ENCODE measurements at places on chromosomes 7 and 10. TPM values are rescaled to one million over a fixed set of nuclear protein-coding genes. Genes with fewer than 3 reads are reported as not detected.

DNA sequence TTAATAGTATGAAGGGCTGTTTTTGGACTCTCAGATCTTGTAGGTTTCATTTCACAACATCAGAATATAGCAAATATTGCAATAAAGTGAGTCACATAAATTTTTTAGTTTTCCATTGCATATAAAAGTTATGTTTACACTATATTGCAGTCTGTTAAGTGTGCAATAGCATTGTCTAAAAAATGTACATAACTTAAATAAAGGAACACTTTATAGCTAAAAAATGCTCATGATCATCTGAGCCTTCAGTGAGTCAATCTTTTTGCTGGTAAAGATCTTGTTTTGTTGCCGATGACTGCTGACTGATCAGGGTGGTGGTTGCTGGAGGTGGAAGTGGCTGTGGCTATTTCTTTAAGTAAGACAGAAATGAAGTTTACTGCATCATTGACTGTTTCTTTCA, 42.0 kb downstream of the ABCA13 start:
- no peak for ATAC-seq

GRCh38 chr10:62559481-62560200, 185.5 kb downstream of the ZNF365 start:
- ATAC-seq, result no peak

- peak; percentile 95 for ATAC-seq
Observed at GRCh38 chr10:110414548-110415309, 83.0 kb upstream of the DUSP5 start.

DNA sequence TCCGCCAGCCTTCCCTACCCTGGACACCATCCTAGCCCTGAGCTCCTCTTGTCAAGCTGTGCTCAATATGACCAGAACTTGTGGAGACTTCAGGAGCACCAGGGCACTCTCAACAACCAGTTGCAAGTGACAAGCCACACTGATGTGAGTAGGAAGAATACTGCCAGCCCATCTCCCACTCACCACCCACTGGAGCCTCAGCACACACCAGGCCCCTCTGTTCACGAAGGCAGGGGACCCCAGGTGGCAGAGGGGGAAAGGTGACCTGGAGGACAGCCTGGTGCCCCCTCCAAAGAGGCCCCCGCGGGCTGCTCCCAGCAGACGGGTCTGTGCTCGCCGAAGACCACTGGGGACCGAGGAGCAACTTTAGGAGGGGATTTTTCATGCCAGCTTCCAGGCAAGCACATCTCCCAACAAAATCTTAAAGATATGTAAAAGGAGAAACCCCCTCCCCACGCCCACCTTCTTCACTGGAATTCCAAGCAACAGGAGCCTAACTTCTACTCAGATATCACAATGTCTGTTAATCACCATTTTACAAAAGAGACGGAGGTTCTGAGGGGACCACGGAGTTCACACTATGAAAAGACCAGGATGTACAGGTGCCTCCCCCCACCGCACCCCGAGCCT, 1.0 kb downstream of the MMD2 start:
- no peak for ATAC-seq

GRCh38 chr7:155298288-155298833, 683 bp downstream of the INSIG1 start:
- no peak for ATAC-seq

The EVX1 gene
- not detected for total RNA-seq
